ENCODE measurements at places on chromosomes 7 and 10. TPM values are rescaled to one million over a fixed set of nuclear protein-coding genes. Genes with fewer than 3 reads are reported as not detected.

GRCh38 chr7:44408596-44408995 is 81.9 kb downstream of the NUDCD3 start:
- no peak for DNase-seq
- H3K27me3 ChIP-seq = no peaks in the 10 kb centered on the region
- no peaks in the 10 kb centered on the region for H3K4me1 ChIP-seq
- no peaks in the 10 kb centered on the region for H3K36me3 ChIP-seq

DNA sequence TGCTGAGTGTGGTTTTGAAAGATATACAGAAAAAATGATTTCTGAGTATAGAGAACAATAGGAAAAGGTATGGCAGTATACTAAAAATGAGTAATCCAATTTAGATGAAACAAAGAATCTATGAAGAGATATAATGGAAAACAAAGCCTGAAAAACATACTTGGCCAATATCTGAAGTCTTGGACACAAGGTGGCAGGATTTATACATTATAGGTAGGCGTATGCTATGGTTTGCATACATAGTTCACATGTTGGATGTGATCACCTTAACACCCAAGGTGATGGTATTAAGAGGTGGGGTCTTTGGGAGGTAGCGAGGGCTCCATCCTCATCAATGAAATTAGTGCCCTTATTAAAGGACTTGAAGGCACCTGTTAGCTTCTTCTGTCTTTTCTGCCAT is 34.5 kb upstream of the BPGM start:
- H3K27me3 ChIP-seq = peaks cover 3% of the 10 kb centered on the region
- no peaks in the 10 kb centered on the region for H3K36me3 ChIP-seq
- H3K4me1 ChIP-seq = no peaks in the 10 kb centered on the region

GRCh38 chr10:112948196-112948595 is 1.9 kb upstream of the TCF7L2 start:
- DNase-seq = no peak
- H3K4me3 ChIP-seq = peak overlapping the region; percentile 35
- H3K36me3 ChIP-seq = no peaks in the 10 kb centered on the region
- peaks cover 35% of the 10 kb centered on the region for H3K4me1 ChIP-seq
- peak overlapping the region; percentile 94 for H3K27ac ChIP-seq
- H3K27me3 ChIP-seq = no peaks in the 10 kb centered on the region

- peak overlapping the region; percentile 42 for H3K4me3 ChIP-seq
- no peaks in the 10 kb centered on the region for H3K36me3 ChIP-seq
- H3K27ac ChIP-seq = no peak overlapping the region
Observed at GRCh38 chr10:43689618-43689954, 40.9 kb upstream of the ZNF32 start.

- no peaks in the 10 kb centered on the region for H3K36me3 ChIP-seq
- H3K27me3 ChIP-seq = no peaks in the 10 kb centered on the region
- H3K4me1 ChIP-seq = 0 out of 2 replicates have a peak, but pooled peaks cover 4% of the 10 kb centered on the region
Observed at GRCh38 chr7:52311886-52312285, 723.5 kb upstream of the POM121L12 start.

DNA sequence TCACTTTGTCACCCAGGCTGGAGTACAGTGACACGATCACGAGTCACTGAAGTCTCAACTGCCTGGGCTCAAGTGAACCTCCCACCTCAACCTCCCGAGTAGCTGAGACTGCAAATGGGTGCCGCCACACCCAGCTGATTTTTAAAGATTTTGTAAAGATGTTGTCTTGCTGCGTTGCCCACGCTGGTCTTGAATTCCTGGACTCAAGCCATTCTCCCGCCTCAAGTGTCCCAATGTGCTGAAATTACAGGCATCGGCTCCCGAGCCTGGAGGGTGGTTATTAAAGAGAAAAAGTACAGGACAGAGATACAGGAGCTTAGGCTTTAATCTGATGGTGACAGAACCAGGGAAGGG is 55.1 kb downstream of the KCTD7 start:
- 0 out of 2 replicates have a peak, but pooled peaks cover 2% of the 10 kb centered on the region for H3K36me3 ChIP-seq
- peak overlapping the region; percentile 98 for H3K27ac ChIP-seq
- DNase-seq = no peak
- H3K4me1 ChIP-seq = peaks cover 13% of the 10 kb centered on the region
- no peaks in the 10 kb centered on the region for H3K27me3 ChIP-seq

DNA sequence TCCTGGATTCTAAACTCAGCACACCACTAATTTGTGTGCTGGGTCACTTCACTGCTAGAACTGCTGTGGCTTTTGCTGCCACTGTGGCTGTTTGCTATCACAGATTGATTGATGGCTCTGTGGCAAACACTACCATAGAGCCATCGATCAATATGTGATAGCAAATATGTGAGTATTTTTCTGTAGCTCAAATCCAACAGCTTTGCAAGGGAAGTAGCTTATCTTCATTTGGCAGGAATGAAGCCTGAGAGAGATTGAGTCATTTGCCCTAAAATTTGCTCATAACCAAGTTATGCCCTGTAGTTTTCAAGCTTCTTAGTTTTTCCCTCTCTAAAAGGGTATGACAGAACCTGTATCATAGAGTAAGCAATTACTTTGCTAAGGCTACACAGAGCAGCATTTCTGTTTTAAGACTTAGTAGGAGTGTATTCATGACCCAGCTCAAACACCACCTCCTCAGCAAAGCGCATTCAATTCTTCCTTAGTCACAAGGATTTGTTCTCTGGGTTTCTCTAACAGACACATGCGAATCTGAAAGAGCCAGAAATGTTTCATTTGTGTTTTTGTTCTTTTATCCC is 43.1 kb downstream of the MINPP1 start:
- peaks cover 4% of the 10 kb centered on the region for H3K36me3 ChIP-seq
- no peak overlapping the region for H3K4me3 ChIP-seq
- H3K27ac ChIP-seq = no peak overlapping the region
- no peak for DNase-seq
- no peaks in the 10 kb centered on the region for H3K27me3 ChIP-seq

OPN1SW gene
- not detected for total RNA-seq

SORBS1 gene
- 44.1 TPM for total RNA-seq

MEOX2 gene
- not detected for total RNA-seq

Measured in Caco-2 (cell line).